ENCODE measurements at places on chromosomes 7 and 10.

- peak; percentile 88 for DNase-seq
Observed at GRCh38 chr10:119344381-119344780, 137.0 kb downstream of the GRK5 start.

- peak; percentile 47 for DNase-seq
Observed at GRCh38 chr7:37081436-37081835, 357.1 kb upstream of the AOAH start.

- DNase-seq = peak; percentile 72
Observed at GRCh38 chr10:63720072-63720537, 198.9 kb downstream of the REEP3 start.

DNA sequence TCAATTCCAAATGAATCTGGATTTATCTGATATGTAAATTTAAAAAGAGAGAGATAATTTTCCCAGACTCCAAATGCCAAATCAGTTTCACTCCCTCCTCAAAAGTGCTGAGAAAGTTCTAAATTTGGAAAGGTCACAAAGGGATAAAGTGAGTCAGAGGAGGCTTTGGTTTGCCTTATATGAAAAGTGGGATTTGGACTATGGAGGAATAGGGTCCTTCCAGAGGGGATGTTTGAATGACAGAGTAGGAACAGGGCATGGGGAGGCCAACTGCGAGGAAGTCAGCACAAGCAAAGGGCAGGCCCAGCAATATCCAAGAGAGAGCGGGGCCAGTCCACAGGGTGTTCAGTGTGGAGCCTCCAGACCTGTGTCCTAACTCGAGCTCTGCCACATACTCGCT lies 9.8 kb upstream of the FAS start:
- DNase-seq = no peak

GRCh38 chr7:139695588-139695987 lies 82.2 kb downstream of the HIPK2 start:
- DNase-seq = no peak

GRCh38 chr10:127044186-127044585 lies 139.0 kb downstream of the DOCK1 start:
- no peak for DNase-seq

DNA sequence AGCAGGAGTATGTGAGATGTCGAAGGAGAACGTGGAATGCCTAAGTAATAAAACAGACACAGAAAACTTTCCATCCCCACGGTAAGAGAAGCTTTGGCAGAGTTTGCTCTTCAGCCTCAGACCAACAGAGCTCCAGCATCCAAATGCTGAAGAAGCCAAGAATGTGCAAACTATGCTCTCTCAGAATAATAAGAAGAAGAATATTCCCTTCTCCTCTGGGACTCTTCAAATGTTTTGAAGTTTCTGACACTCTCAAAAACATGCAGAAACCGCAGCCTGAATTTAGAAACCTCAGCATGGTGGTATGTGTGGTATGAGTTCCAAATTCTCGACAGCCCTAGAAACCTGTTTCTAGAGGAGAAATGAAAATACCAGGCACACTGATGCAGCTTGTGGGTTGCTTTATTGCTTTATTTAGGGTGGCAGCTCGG lies 113.3 kb downstream of the KCNMA1 start:
- no peak for DNase-seq

DNA sequence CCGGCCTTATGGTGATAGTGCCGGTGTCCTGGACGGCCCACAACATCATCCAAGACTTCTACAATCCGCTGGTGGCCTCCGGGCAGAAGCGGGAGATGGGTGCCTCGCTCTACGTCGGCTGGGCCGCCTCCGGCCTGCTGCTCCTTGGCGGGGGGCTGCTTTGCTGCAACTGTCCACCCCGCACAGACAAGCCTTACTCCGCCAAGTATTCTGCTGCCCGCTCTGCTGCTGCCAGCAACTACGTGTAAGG lies 713 bp downstream of the CLDN4 start:
- DNase-seq = no peak

DNA sequence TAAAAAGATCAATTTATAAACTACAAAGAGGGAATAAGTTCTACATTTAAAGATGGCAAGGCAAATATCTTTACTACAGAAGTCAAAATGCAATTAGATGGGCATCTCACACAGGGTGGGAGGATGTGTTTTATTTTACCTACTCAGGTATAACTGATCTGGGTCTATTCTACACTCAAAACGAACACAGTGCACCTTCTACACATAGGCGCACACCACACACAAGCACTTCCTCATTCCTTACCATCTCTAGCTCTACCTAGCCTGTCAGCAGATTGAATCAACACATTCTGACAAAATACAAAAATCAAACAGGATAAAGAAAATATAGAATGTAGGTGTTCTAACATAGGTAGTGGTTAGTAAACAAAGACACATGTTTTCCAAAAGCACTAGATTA lies 64.8 kb downstream of the SGCE start:
- DNase-seq = no peak

- DNase-seq = no peak
Observed at GRCh38 chr7:127250312-127251035, 2.3 kb downstream of the GRM8 start.

GRCh38 chr10:68365611-68366010 lies 32.9 kb upstream of the PBLD start:
- DNase-seq = no peak

- peak; percentile 89 for DNase-seq
Observed at GRCh38 chr10:76984559-76985443, 652.8 kb downstream of the KCNMA1 start.

DNA sequence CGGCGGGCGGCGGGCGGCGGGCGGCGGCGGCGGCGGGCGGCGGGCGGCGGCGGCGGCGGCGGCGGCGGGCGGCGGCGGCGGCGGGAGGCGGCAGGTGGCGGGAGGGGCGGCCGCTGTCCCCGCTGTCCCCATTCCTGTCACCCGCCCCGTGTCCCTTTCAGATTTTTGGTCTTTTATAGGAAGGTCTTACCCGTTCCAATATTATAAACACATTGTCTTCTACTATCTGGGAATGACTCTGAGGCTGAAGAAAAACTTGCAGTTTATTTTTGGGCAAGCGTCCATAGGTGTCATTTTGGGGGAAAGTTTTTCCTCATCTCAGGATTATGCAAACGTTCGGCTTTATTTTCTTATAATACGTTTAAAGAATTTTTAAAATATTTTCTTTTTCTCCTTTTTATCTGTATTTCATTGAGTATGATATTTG lies 578 bp downstream of the ZNF713 start:
- peak; percentile 32 for DNase-seq

DNA sequence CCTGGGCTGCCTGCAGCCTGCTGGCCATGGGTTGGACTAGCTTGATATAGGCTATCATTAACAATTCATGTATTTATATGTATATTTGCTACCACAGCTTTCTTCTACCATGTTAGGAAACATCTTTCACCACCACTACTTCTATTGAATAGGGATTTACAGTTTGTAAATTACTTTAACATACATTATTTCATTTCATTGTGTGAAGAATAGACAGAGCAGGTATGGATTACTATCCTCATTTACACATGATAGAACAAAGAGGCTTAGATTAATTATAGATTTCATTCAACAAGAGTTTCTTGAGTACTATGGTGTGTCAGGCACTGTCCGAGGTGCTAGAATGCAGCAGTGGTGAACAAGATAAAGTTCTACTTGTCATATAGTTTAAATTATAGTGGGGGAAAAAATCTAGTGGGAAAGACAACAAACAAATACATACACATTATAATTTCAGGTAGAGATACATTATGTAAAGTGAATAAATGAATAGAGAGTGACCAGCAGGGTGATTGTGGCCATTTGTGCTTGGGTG lies 20.6 kb downstream of the VTI1A start:
- no peak for DNase-seq

GRCh38 chr10:102455893-102456471 lies 4.6 kb upstream of the C10orf95 start:
- DNase-seq = peak; percentile 97

DNA sequence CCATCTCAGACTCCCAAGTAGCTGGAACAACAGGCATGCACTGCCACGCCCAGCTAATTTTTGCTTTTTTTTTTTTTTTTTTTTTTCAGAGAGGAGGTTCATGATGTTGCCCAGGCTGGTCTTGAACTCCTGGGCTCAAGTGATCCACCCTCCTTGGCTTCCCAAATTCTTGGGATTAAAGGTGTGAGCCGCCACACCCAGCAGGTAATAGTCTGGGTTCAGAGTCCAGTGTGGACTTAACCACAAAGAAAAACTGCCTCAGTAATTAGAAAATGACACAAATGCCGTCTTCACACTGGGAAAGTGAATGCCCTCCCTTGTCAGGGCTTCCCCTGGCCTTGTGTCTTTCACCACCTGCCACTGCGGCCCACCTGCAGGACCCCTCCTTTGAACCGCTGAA lies 101.1 kb downstream of the RAB11FIP2 start:
- no peak for DNase-seq

- no peak for DNase-seq
Observed at GRCh38 chr7:1698201-1698600, 28.1 kb downstream of the ELFN1 start.

GRCh38 chr7:24825381-24825794 lies 68.1 kb upstream of the GSDME start:
- no peak for DNase-seq

GRCh38 chr10:7481368-7481765 lies 70.5 kb upstream of the SFMBT2 start:
- no peak for DNase-seq

- no peak for DNase-seq
Observed at GRCh38 chr10:18456984-18457383, 194.4 kb downstream of the NSUN6 start.

- no peak for DNase-seq
Observed at GRCh38 chr7:43763183-43763582, 4.7 kb downstream of the BLVRA start.

GRCh38 chr10:106327747-106328146 lies 836.8 kb downstream of the SORCS1 start:
- DNase-seq = no peak

GRCh38 chr7:5001911-5002310 lies 42.9 kb upstream of the MMD2 start:
- no peak for DNase-seq

GRCh38 chr10:79058899-79059841 lies 9.6 kb upstream of the ZMIZ1 start:
- DNase-seq = no peak

DNA sequence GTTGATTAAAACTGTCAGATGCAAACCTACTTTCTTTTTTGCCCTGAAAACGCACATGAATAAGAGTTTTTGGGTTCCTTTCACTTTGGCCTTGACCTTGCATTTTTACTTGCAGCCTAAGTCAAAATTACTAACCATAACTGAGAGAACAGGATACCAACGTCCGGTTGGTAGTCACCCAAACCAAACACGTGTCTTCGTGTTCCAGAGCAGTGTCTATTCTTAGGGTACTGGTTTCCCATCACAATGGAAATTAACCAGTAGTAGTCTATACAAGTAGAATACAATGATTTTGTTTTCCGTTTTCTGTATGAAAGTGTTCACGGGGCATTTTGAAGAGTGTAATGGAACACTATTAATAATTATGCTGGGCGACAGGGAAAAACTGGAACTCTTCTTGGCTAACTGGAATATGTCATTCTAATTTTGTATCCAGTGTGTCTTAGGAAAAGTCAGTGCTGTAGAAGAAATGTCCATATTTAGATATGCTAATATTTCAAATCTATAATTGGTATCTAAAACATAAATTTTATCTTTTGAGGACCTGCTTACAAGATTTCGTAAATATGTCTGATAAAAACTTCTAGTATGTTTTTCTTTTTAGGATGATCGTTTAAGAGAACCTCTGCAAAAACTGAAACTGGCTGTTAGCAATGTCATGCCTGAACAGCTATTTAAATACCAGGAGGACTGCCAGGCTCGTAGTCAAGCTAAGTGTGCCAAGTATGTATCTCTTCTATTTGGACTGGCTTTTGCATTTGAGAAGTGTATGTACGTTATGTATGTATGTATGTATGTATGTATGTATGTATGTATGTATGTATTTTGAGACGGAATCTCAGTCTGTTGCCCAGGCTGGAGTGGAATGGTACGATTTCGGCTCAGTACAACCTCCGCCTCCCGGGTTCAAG lies 40.9 kb downstream of the UBN2 start:
- DNase-seq = no peak

- DNase-seq = peak; percentile 64
Observed at GRCh38 chr10:102714621-102715455, at the start of gene SFXN2. SFXN2 (plus strand) TSS chr10:102714636; CDS start chr10:102726637, 12,001 bp downstream.

DNA sequence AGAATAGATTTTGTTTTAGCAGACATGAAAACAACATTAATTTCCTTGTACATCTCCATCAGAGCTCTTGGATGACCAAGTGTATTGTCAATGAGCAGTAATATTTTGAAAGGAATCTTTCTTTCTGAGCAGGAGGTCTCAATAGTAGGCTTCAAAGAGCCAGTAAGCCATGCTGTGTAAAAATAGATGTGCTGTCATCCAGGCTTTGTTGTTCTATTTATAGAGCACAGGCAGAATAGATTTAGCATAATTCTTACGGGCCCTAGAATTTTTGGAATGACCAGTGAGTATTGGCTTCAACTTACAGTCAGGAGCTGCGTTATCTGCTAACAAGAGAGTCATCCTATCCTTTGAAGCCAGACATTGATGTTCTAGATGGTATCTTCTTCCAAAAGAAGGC lies 19.0 kb downstream of the MINPP1 start:
- no peak for DNase-seq

Data from NCI-H82 (cell line).